NCI-H1694 treated with DMSO at 0.1 percent for 48 hours (cell line): ENCODE measurements at places on chromosomes 2 and 18.

- no peak for DNase-seq
These were observed 39.5 kb downstream of the INO80C start for GRCh38 chr18:35458271-35458670.

DNA sequence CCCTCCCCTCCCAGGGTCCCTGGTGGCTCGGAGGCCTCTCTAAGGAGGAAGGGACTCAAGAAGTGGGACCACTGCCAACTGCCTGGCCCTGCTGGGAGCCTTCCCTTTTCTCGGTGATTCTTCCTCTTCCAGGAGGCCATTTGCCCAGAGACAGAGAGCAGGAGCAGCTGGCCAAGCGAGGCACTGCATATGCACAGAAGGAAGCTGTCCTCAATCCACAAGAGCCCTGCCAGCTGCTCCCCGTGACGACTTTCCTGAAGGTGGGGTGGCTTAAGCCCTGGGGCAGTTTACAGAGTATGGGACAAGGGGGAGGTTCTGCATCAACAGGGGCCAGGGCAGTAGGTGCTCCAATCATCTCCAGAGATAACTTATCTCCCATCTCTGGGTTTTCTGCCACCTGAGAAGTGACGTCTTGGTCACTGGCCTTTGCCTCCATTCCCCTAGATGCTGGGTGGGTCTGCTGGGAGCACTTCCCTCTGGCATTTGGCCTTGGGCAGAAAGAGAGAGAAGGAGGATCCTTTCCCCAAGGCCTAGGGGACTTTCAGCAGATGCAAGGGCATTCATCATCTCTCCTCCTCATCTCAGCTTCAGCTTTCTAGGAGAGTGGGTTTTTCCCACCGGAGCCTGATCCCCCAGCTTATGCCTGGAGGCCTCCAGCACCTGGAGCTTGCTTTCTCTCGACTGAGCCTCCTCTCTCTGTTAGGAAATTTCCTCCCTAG, 28.5 kb downstream of the CIB4 start:
- peak; percentile 18 for DNase-seq

- no peak for DNase-seq
These were observed 7.5 kb downstream of the NPPC start for GRCh38 chr2:231918501-231919330.

DNA sequence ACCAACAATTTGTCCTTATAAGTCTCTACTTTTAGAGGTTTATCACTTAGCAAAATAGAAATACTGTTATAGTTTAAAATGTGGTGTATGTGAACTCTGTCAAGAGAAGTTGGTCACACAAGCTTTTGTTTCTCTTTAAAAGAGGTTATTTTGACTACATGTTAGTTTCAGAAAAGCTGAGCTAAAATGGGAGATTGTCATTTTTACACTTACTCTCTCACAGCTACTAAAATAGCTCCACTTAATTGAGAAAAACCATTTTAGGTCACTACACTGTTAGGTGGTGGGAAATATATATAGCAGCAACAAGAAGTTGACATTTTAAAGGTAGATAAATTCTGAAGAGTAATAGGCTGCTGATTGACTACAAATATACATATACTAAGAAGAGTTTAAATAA, 161.5 kb upstream of the KCNJ3 start:
- no peak for DNase-seq

DNA sequence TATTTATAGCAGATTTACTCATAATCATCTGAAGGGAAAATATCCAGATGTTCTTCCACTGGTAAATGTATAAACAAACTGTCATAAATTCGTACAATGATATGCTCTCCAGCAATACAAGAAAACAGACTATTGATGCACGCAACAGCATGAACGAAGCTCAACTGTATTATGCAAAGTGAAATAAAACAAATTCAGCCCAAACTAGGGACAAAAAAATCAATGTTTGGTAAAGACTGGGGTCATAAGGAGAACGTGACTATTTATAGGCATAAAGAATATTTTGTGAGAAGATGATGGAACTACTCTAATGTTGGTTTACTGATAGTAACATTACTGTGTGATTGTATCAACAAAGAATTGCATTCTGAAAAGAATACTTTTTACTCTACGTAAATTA, 1276.7 kb upstream of the DDX18 start:
- DNase-seq: no peak

DNA sequence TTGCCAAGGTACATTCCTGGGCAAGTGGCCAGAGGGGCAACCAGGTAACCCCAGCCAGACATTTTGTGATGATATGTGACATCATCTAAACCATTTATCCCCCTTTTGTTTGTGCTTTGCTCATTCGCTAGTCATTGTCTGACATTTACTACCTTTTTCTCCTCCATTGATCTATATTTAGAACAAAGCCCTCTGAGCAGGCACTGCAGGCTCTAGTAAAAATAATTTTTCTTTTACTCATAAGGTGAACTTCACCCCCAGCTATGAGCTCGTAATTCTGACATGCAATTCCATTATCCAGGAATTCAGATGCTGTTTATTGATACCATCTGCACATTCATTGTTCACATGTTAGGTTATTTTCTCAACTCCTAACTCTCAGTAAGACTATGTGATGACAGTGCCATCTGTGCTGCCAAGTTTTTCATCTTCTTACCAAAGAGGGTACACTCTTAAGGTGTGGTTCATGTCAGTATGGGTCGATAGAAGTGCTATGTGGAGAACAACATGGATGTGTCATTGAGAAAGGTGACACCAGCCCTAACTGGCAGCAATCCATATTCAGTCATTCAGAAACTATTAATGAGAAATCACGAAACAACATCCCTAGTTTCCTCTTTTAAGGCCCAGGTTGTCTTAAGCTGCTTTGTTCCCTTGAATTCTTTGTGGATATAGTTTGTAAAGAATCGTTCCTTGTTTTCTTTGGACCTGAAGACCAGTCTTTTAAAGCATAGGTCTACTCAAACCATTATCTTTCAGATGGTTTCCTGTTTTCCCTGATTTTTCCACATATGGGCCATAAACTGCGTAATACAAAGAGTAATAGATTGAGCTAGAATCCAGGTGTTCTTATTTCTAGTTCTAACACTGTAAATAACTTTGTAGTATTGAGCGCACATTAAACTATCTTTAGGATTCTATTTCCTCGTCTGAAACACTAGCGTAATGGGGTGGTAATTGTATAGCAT, 978.1 kb upstream of the CDH2 start:
- no peak for DNase-seq

GRCh38 chr18:55287935-55288868, 299.8 kb downstream of the TCF4 start:
- no peak for DNase-seq

DNA sequence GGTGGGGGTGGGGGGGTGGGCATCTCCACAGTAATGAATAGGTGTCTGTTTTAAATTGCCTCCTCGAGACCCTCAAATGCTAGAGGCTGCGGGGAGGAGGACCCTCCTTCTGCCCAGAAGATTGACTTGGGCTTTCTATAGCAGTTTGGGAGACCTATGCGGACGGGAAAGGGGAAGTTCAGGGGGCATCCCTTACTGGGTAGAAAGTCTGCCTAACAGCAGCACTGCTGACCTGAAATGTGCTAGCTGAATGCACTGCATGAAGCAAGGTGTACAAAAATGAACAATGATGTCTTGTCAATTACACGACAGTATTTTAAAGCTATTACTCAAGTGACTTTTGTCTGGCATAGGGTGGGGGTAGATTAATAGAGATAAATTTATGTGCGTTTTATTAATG, 2.5 kb downstream of the DCC start:
- no peak for DNase-seq
